ENCODE measurements at places on chromosomes 12 and 14.
A peak's percentile ranks its signal among the peaks of the same experiment; 100 is the strongest.

- DNase-seq = no peak
Measured at GRCh38 chr14:90179809-90180779, 76.3 kb upstream of the PSMC1 start.

GRCh38 chr12:107554941-107555340, 130.7 kb upstream of the PWP1 start:
- DNase-seq = no peak

DNA sequence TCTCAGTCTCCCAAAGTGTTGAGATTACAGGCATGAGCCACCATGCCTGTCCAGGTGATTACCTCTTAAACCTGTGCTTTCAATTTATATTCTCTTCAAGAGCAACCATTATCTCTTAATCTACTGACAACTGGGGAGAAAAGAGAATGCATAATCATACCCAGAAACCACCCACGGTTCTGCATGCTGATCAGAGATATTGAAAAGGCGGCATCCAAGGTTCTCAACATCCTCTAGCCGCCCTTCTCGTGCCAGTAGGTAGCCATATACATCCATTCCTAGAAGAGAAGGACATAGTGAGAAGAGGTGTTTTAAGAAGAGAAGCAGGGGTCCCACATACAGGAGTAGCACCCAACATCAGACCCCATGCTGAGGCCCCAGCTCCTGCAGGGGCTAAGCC, 20.8 kb downstream of the ANAPC7 start:
- DNase-seq = no peak

DNA sequence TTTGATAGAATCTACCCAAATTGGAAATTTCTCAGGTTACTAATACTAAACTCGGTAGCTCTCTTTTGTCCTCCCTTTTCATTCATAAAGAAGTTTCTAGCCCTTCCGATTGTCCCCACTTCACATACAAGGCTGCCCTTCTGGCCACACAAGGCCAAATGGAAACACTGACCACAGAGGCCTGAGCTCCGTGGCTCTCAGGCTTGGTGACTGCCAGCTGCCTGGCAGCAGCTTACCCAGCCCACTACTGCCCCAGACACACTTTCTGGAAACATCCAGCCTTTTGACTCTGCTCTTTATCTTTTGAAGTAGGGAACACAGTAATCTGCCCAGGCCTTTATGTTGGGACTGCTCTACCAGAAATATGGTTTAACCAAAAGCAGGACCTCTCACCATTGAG, 167.2 kb downstream of the GCH1 start:
- DNase-seq = no peak

- no peak for DNase-seq
Measured at GRCh38 chr12:96587691-96588090, 98.3 kb downstream of the CFAP54 start.

DNA sequence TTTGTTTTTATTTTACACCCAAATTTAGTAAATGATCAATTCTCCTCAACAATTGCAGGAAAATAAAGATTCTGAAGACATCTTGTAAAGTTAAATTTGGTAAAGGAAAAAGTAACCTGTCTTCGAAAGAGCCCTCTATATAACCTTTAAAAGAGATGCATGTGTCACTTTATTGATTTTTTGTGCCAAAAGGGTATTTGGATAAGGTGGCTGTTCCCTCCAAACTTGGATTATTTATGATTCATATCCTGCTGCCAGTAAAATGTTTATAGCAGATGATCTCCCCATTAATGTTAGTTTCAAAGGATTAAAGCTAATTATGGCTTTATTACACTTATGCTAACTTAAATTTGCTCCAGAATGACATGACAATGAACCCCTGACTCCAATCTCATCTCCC, 98.8 kb downstream of the DUSP6 start:
- DNase-seq = no peak

- no peak for DNase-seq
Measured at GRCh38 chr12:118020036-118020435, 3.5 kb downstream of the RFC5 start.

- no peak for DNase-seq
Measured at GRCh38 chr14:75428230-75429104, 645 bp downstream of the JDP2 start.

DNA sequence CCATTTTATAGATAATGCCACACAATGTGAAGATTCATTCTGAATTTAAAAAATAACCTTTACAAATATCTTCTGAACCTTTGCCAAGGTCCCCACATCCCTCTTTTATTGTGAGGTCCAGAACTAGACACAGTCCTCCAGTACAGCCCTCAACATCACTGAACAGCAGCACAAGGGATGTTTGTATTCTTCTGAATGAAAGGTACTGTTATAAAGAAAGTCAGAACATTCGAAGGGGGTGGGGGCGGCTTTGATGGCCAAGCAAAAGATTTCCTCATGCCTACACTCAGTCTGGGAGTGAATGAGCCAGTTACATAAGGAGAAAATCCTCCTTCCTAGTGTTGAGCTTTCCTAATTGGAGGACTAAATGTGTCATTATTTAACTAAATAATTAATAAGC, 77.3 kb downstream of the PPM1A start:
- DNase-seq = no peak

GRCh38 chr12:132218527-132218875, 74.2 kb downstream of the NOC4L start:
- peak; percentile 50 for DNase-seq

- no peak for DNase-seq
Measured at GRCh38 chr12:121775501-121775900, 18.0 kb downstream of the RHOF start.

DNA sequence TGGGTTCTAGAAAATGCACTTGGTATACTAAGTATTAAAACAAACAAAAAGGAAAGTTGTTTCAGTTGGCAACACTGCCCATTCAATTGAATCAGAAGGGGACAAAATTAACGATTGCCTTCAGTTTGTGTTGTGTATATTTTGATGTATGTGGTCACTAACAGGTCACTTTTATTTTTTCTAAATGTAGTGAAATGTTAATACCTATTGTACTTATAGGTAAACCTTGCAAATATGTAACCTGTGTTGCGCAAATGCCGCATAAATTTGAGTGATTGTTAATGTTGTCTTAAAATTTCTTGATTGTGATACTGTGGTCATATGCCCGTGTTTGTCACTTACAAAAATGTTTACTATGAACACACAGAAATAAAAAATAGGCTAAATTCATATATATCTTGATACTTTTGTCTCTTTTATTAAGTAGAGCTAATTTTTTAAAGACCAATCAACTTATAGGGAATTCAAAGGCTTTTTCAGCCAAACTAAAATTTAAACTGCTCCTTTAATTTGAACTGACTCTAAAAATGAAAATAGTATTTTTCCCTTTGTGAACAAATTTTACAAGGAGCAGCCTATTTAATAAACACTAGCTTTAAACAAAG, 2.8 kb downstream of the FOXG1 start:
- no peak for DNase-seq

DNA sequence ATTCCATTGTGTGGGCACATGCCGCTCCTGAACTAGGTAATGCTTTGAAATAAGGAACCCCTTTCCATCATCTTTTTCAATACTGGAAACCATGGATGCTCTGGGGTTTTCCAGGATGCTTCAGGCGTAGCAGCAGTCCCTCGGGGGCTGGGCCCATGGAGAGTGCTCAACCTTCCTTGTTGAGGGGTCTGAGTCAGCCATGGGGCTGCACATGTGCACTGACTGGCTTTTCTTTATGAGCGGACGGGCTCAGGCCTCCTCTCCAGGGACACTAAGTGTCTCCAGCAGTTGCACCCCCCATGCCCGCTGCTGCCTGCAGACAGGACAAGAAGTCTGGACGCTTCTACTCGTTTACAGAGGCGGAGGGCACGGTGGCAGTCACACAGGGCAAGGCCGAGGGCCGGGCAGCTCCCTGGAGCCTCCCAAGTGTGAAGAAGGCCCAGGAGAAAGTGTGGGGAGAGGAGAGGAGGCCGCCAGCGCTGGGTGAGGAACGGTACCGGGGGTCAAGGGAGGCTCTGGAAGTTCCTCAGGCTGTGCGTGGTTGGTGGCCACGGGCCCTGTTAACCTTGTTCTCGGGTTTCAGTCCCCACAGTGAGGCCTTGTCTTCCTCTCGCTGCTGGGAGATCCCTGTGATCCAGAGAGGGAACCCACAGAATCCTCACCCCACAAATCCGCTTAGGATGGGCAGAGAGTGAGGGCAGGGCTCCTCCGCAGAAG, 51.2 kb downstream of the TEAD4 start:
- no peak for DNase-seq

DNA sequence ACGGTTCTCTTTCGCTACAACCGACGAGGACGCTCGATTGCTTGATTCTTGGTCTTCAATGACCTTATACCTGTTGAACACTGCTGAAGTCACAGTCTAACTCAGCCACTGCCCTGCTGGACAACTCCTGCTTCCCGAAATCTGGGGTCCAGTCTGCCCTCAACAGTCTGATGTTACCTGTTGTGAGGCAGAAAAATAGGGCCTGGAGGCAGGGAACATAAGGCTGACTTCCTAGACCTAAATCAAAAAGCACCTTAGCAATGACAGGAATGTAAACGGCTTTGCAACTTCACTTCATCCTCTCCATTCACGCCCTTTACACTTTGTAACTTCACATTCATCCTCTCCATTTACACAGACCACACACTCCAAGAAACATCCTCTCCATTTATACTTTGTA, 597 bp upstream of the GLTP start:
- no peak for DNase-seq

- no peak for DNase-seq
Measured at GRCh38 chr12:2934371-2934770, 24.8 kb upstream of the TEAD4 start.

DNA sequence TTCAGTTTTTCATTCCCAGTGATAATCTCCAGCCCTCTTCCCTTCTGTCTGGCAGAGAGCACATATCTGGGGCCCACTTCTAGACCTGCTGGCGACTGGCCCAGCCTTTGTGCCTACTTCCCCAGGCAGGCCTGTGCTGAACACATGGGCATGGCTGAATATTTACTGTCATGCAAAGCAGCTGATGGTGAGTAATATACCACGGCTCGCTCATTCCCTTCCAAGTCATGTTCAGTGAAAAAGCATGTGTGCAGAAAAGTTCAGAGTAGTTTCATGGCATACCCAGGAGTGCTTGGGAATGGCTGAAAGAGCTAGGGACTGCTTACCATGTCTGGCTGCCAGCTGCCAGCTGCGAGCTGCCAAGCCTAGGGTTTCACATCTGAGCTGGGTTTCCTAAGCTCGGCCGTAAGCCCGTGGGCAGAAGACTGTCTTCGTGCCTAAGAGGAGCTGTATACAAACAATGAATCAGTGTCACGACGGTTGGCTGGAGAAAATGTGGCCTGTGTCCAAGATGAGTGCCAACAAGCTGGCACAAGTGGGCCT, 179.9 kb upstream of the PELI2 start:
- DNase-seq = no peak

GRCh38 chr14:91867316-91867988, at the start of gene TC2N:
Gene TC2N, minus strand, starts transcription at chr14:91867536. Its CDS starts 53,767 bp downstream, at chr14:91813769.
- no peak for DNase-seq

GRCh38 chr14:42229976-42230375, 623.3 kb downstream of the LRFN5 start:
- DNase-seq = no peak

DNA sequence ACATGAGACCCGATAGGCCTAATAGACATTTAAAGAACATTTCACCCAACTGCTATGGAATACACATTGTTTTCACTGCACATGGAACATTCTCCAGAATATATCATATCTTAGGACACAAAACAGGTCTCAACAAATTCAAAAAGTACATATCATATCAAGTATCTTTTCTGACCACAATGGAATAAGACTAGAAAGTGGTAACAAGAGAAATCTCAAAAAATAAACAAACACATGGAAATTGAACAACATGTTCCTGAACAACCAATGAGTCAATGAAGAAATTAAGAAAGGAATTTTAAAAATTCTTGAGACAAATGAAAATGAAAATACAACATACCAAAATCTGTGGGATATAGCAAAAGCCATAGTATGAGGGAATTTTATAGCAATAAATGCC, 208.1 kb downstream of the PTPRO start:
- DNase-seq = no peak

GRCh38 chr14:39673270-39673711, 241.1 kb upstream of the FBXO33 start:
- DNase-seq = no peak

DNA sequence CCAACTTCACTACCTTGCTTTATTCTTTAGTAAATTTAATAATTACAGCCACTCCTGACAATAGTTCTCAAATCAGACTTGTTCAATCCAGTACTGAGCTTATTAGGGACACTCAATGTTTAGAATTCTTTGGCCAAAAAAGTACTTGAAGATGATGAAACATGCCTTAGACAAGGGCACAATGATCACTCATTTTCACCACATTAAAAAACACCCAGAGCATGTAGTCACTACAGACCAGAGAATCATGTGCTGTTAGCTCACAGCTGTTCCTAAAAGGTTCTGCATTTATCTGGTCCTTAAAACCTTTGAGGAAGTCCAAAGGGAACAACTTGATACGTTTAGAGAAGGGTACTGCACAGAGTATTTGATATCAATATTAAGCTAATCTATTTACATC, 98.7 kb downstream of the INSM2 start:
- no peak for DNase-seq

GRCh38 chr14:49766839-49767238, 1.1 kb upstream of the KLHDC2 start:
- DNase-seq = no peak

DNA sequence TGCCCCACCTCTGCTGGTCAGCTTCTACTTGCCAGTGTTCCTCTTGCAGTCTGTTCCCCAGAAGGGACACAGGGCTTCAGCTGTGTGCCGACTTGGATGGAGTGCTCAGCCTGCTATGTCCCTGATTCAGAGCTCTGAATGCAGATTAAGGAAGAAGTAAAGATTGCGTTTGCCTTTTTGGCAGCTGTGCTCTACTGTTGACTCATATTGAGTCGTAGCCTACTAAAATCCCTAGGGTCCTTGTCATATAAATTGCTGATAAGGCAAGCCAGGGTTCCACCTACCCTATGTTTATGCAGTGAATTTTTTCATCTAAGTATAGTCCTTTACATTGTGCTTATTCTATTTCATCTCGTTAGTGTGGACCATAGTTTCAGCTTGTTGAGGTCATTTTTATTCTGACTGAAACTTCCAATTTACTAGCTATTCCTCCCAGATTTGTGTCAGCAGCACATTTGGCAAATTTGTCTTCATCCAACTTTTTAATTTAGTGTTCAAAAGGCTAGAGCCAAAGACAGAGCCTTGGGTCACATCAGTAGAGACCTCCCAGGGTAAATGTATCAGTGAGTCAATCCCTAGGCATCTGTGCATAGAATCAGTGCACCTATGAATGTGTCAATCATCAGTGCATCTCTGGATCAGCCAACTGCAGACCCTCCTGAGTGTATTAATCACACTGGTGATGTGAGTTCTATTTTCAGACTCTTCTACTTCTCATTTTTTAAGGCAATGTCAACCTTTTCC, 31.9 kb downstream of the CACNA1C start:
- DNase-seq = no peak

DNA sequence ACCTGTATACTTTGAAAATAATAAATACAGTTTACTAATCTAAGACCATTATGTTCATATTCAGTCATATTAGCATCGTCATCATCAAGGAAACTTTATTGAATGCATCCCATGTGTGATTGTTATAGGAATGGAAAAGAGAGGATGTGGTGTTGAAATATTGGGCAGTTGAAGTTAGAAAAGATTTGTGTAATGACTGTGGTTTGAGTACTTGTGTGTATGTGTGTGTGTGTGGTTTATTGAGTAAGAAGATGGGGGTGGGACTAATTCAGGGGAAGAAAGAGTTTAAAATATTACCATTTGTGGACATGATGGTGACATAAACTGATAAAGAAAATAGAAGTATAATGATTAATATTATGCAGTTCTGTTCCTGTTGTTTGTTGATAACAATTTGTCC, 238.7 kb upstream of the SEL1L start:
- no peak for DNase-seq
